Colonic mucosa (tissue), 4 donors: ENCODE measurements at places on chromosomes 1 and 21. TPM values are rescaled to one million over a fixed set of nuclear protein-coding genes. Genes with fewer than 3 reads are reported as not detected.

- no peaks in the 10 kb centered on the region for H3K27me3 ChIP-seq
- H3K4me1 ChIP-seq, result no peaks in the 10 kb centered on the region
- no peaks in the 10 kb centered on the region for H3K36me3 ChIP-seq
- H3K4me3 ChIP-seq, result no peak overlapping the region
These were observed 114.1 kb downstream of the CSMD2 start for GRCh38 chr1:34050709-34051485.

GRCh38 chr1:61046434-61046833 is 35.9 kb upstream of the NFIA start:
- H3K36me3 ChIP-seq, result no peaks in the 10 kb centered on the region
- no peak overlapping the region for H3K27ac ChIP-seq
- no peak overlapping the region for H3K4me3 ChIP-seq
- no peak for DNase-seq

Gene ITLN2
- total RNA-seq, result not detected

DNA sequence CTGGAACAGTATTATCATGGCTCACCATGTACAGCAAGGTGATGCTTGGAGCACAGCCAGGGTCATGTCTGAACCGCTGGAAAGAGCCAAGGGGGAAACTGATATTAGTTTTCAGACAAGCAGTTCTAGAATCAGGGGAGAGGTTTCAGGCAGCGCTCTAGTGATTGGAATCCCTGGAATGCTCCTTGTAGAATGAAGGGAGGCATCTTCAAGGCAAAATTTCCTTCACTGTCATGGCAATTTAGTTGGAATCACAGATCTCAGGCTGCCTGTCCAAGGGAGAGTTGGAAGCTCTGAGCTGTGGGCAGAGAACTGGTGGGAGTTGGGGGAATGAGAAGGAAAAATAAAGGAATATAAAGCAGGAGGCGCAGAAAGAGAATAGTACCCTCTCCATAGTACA is 737.1 kb downstream of the PTPRU start:
- H3K4me1 ChIP-seq, result no peaks in the 10 kb centered on the region
- no peak overlapping the region for H3K4me3 ChIP-seq
- no peaks in the 10 kb centered on the region for H3K27me3 ChIP-seq
- no peaks in the 10 kb centered on the region for H3K36me3 ChIP-seq
- DNase-seq, result no peak

GRCh38 chr1:31625561-31626222 is 8.2 kb downstream of the HCRTR1 start:
- no peaks in the 10 kb centered on the region for H3K36me3 ChIP-seq
- no peak for DNase-seq
- no peak overlapping the region for H3K27ac ChIP-seq

GRCh38 chr1:171446386-171446785 is 38.9 kb upstream of the PRRC2C start:
- no peak overlapping the region for H3K27ac ChIP-seq
- H3K4me3 ChIP-seq, result no peak overlapping the region
- no peaks in the 10 kb centered on the region for H3K36me3 ChIP-seq
